NCI-H2081 treated with DMSO at 0.1 percent for 48 hours (cell line): ENCODE measurements at places on chromosomes 4 and X.

- no peak for DNase-seq
Measured at GRCh38 chr4:182286035-182286434, 42.8 kb downstream of the TENM3 start.

GRCh38 chr4:148664636-148665035 is 222.4 kb upstream of the NR3C2 start:
- DNase-seq = no peak

- DNase-seq = no peak
Measured at GRCh38 chrX:25534091-25534490, 518.3 kb upstream of the ARX start.

GRCh38 chr4:89158884-89159503 is 47.7 kb downstream of the TIGD2 start:
- peak; percentile 36 for DNase-seq

- DNase-seq = no peak
Measured at GRCh38 chr4:3463556-3464348, 646 bp downstream of the DOK7 start.

GRCh38 chr4:41207291-41207831 is 7.0 kb downstream of the APBB2 start:
- DNase-seq = no peak

DNA sequence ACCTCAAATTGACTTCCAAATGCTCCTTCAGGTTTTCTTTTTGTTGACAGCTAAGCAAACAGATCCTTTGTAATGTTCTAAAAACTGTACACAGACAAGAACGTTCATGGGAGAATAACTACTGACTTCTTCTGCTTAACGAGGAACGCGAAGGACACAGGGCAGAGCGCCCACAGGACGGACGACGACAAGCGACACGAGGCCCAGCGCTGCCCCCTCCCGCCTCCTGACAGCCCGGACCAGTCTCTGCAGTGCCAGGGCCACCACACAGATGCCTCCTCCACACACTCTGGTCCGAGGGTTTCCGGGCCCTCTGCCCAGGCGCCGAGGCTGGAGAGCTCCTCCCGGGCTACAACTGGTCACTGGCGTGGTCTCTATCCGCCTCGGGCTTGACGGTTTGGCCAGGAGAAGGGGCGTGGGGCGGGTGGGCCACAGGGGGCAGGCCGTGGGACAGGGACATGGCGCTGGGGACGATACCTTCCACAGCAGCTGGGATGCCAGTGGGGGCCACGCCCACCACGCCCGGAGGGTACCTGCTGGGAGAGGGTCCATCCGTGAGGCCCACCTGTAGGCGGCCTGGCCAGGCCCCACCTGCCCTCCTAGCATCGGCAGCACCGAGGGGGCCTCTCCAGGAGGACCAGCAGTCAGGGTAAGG is 36.9 kb downstream of the CTBP1 start:
- DNase-seq = no peak

DNA sequence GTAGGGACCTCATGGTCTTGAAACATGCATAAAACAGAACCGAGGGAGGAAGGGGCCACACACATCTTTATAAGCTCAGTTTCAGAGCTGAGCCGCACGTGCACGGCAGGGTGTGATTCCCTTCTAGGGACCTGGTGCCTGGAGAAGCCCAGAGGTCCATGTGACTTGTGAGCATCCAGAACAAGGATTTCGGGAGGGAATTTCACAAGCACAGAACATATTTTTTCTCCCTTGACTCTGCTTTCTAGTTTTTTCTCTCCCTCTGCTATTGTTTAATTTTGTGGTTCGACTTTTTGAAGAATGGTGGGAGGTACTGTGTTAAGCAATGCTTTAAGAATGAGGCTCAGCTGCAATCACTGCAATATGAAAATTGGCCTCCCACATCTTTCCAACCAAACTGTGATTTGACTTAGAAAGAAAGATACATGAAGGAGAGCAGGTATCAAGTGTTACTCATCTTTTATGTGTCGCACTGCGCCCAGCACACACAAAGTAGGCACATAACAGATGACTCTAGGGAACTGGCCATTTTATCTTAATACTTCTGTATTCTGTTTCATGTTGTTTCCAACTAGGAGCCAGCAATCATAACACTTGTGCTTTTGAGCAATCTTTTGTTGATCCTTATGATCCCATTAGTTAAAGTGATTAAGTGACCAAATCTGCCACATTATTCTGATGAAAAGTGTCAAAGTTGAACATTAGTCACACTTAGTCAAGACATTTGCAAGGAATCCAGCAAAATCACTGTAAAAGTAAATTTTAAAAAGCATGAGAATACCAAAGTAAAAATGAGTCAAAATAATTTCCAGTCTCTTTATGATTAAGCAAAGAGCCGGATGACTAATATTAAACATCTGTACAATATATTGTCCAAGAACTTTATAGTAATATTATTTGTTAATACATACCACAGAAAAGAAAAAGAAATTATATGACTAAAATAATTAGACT is 86.4 kb downstream of the SHISA3 start:
- no peak for DNase-seq

DNA sequence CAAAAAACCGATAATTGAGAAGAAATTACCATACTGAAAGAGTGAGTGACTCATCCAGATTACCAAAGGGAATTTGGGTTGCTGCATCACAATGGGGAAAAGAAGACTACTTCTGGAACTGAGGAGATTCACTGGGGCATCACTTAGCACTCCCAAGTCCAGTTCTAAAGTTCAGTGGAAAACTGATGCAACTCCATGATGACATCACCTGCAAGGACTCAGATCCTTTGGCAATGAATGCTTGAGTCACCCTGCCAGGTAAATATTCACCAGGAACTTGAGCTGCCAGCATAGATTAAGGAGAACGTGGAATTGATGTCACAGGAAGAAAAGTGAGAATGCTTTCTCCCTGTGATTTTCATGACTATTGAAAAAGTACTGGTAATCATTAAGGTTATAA is 32.0 kb upstream of the SMIM10L2A start:
- DNase-seq = no peak

DNA sequence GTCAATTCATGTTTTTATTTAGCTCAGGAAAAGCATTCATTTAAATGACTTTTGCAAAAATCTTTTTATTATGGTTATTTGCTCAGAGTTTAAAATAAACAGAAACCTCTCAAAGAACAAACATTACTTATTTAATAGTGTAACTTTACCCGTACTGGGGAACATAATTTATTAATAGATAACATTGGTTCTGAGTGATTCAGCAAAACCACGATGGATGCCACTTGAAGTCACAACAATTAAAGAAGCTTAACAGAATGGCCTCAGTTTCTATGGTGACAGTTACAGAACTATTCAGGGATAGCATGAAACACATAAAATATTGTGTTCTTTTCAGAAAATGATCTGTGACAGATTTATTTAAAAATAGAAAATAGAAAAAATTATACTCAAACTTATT is 368.7 kb downstream of the CCSER1 start:
- DNase-seq = no peak

DNA sequence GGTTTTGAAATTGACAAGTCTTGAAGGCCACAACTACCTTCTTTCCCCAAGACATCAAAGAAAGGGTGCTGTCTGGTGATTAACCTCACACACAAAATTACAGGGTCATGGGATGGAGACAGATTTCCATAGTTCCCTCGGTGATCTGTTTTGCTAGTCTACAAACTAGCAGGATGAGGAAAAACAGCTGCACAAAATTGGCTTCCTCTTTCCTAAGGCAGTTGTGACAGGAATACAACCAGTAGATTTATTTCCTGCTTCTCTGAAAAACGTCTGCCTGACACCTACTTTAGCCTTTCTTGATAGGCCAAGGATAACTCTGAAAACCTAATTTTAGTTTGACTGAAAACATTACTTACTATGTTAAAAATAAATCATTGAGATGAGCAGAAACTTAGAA is 39.6 kb downstream of the DKK2 start:
- DNase-seq = no peak

DNA sequence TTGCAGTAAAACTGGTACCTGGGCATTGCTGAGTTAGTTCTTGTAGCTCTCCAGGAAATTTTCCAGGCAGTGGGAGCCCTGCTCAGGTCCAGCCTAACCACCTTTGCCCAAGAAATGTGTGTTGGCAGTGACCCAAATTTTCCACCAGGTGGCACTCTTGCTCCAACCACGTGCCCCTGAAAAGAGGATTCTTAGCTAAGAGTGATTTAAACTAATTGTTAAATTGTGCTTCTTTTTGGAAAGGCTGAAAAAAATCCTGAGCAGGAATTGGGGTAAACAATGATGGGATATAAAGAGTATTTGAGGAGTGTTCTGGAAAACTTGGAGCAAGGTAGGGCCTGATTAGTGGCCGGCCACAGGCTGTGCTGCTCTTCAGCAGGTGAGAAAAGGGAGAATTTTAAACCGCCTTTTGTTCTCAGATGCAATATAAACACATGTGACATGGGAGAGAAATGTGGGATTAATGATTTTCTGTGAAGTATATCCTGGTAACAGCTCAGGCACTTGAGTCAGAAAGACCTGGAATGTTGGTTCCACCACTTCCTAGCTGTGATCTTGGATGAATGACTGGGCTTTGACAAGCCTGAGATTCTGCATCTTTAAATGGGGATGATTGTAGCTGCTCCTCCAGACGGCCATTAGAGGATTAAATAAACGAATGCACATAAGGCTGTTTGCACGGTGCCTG is 219.6 kb downstream of the PTTG2 start:
- no peak for DNase-seq

DNA sequence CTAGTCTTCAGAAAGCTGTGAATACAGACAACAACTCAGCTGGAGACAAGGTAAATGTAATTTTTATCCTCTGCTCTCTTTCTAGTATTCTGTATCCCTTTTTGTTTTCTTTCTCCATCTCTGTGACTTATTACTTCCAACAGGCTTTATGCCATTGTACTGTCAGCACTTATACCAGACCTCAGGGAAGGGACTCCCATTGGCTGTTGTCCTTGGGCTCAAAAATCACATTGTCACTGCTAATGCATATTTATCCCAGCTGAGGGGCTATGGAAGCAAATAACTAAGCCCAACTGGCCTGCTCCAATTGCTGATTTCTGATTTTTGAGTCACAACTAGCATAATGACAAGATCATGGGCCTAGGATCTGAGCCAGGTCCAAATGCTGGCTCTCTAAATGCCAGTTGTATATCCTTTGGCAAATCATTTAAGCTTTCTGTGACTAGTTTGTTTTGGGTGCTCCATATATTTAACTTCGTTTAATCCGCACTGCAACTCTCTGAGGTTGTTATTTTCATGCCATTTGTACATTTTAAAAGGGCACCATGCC is 395.1 kb upstream of the GNPDA2 start:
- no peak for DNase-seq

DNA sequence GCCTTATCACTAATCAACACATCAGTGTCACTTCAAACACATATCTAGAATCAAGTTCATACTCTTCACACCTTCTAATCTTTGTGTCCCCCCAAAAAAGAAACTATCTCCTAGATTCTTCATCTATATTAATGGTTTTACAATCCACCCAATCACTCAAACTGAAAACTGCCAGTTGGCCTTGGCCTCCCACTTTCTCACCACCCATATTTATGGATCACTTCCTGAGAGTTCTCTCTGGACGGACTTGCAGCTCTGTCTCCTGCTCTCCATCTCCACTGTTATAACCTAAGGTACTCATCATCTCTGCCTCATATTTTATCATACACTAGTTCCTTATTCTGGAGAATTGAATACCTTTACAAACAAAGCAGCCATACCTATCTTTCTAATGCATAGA is 106.1 kb upstream of the ATOH1 start:
- DNase-seq = no peak

DNA sequence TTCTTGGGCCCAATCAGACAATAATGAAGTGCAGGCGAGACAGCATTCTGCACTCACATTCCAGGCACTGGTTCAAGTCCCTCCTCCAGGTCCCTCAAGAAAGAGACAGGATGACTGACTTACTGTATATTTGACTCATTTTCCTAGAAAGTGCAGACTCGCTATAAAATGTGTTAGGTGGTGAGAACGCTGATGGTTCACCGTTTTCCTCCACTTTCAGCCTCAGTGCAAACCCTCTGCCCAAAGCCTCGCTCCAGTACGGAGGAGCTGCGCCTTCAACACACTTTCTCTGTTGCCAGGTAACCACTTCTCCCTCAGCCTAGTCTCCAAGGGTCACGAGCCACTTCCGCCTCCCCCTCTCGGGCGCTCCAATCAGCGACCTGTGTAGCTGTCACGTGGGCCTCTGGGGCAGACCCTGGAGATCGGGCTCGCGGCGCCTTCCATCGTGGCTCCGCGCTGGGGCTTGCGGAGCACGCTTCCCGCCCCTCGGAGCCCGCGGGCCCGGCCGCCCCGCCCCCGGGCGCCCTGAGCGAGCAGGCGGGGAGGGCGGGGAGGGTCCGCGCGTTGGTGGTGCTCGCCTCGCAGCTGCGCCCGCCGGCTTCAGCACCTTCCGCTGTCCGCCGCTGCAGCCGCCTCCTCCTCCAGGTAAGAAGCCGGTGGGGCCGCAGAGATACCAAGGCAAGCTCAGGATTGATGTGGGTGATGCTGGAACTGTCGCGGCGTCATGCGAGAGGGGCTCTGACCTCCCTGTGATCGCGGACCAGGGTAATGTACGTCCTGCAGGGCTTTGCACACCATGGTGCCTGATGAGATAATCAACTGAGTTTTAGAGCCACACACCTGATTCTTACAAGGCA is at the start of gene WDR17:
TSS of gene WDR17 (plus strand) at position 407 of the 857 bp plus-strand sequence. CDS start 45,740 bp downstream, outside the sequence.
- peak; percentile 78 for DNase-seq
